ENCODE measurements at places on chromosomes 1 and 21. TPM values are rescaled to one million over a fixed set of nuclear protein-coding genes. Genes with fewer than 3 reads are reported as not detected.

ARID1A gene
- total RNA-seq = 128 TPM

PLEKHN1 gene
- 1.3 TPM for total RNA-seq

FMO3 gene
- total RNA-seq = not detected

UTS2 gene
- not detected for total RNA-seq

NTRK1 gene
- 1.6 TPM for total RNA-seq

ERG gene
- total RNA-seq = not detected

BARHL2 gene
- 0.23 TPM for total RNA-seq

KCNJ15 gene
- not detected for total RNA-seq

THEM5 gene
- not detected for total RNA-seq

FMOD gene
- 2.9 TPM for total RNA-seq

LGR6 gene
- 2.0 TPM for total RNA-seq

FCRL1 gene
- not detected for total RNA-seq

SMPDL3B gene
- 10.1 TPM for total RNA-seq

UQCRH gene
- 346 TPM for total RNA-seq

DNA sequence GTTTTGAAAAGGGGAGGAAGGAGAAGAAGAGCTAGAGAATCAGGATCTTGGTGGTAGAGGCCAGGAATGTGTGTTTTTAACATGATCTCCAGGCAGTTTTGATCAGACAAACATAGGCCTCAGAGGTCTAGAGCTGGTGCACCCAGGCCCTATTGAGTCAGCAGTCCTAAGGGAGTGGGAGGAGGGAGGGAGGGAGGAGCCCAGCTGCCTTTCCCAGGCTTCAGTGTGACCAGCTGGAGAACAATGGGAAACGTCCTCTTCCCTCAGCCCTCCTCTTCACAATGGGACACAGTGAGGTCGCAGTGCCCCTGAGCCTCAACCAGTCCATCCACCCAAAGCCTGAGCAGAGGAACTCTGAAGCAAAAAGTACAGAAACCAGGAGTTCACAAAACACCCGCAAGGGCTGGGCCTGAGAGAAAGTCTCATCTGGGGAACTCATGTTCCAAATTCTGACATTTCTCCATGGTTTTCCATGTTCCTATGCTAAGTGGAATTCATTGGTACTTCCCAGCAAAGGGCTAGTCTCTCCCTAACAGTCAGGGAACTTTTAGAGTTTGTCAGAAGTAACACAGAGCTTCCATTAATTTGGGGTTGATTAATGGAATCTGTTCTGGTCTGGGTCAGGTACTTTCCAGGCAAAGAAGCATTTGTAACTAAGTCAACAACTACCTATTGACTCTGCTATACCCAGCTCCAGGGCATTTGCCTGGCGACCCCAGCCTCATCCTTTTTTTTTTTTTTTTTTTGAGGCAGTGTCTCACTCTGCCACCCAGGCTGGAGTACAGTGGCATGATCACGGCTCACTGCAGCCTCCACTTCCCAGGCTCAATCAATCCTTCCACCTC lies 37.5 kb downstream of the ELAPOR1 start:
- peak; percentile 79 for DNase-seq
- no peak overlapping the region for H3K4me3 ChIP-seq
- H3K36me3 ChIP-seq = no peaks in the 10 kb centered on the region

GRCh38 chr1:74674278-74675048 lies 871 bp upstream of the ERICH3 start:
- H3K27ac ChIP-seq = no peak overlapping the region
- H3K36me3 ChIP-seq = no peaks in the 10 kb centered on the region
- H3K4me3 ChIP-seq = no peak overlapping the region
- DNase-seq = peak; percentile 63
- H3K4me1 ChIP-seq = peaks cover 4% of the 10 kb centered on the region
- peaks cover 24% of the 10 kb centered on the region for H3K27me3 ChIP-seq

- DNase-seq = no peak
- H3K36me3 ChIP-seq = no peaks in the 10 kb centered on the region
- H3K27me3 ChIP-seq = peaks cover 23% of the 10 kb centered on the region
- H3K4me3 ChIP-seq = no peak overlapping the region
- no peak overlapping the region for H3K27ac ChIP-seq
- no peaks in the 10 kb centered on the region for H3K4me1 ChIP-seq
These were observed 394.8 kb downstream of the PRDM2 start for GRCh38 chr1:14094611-14095400.

GRCh38 chr1:14958249-14959058 lies 195.1 kb upstream of the TMEM51 start:
- no peak for DNase-seq
- H3K27me3 ChIP-seq = no peaks in the 10 kb centered on the region
- H3K4me3 ChIP-seq = no peak overlapping the region

GRCh38 chr1:234262007-234262753 lies 111.1 kb upstream of the COA6 start:
- H3K4me1 ChIP-seq = peaks cover 12% of the 10 kb centered on the region
- H3K4me3 ChIP-seq = no peak overlapping the region
- H3K27ac ChIP-seq = no peak overlapping the region
- peak; percentile 57 for DNase-seq

- peak overlapping the region; percentile 91 for H3K4me3 ChIP-seq
- no peak overlapping the region for H3K27ac ChIP-seq
- no peak for DNase-seq
These were observed 579 bp upstream of the TENT5C start for GRCh38 chr1:117605164-117605773.

DNA sequence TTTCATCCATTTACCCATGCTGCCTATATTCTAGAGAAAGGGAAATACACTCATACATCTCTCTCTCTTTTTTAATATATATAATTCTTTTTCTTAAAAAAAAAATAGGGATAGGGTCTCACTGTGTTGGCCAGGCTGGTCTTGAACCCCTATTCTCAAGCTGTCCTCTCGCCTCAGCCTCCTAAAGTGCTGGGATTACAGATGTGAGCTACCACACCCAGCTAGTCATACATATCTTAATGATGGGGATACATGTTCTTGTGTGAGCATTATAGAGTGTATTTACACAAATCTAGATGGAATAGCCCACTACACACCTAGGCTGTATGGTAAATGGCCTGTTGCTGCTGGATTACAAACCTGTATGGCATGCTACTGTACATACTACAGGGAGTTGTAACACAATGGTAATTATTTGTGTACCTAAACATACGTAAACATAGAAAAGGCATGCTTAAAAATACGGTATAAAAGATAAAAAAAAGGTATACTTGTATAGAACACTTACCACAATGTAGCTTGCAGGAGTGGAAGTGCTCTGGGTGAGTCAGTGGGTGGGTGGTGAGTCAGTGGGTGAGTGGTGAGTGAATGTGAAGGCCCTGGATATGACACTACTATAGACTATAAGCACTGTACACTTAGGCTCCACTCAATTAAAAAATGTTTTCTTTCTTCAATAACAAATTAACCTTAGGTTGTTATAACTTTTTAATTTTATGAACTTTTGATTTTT lies 72.9 kb downstream of the IVNS1ABP start:
- H3K4me3 ChIP-seq = no peak overlapping the region
- H3K36me3 ChIP-seq = no peaks in the 10 kb centered on the region
- DNase-seq = no peak
- no peaks in the 10 kb centered on the region for H3K4me1 ChIP-seq
- no peaks in the 10 kb centered on the region for H3K27me3 ChIP-seq
- H3K27ac ChIP-seq = no peak overlapping the region

DNA sequence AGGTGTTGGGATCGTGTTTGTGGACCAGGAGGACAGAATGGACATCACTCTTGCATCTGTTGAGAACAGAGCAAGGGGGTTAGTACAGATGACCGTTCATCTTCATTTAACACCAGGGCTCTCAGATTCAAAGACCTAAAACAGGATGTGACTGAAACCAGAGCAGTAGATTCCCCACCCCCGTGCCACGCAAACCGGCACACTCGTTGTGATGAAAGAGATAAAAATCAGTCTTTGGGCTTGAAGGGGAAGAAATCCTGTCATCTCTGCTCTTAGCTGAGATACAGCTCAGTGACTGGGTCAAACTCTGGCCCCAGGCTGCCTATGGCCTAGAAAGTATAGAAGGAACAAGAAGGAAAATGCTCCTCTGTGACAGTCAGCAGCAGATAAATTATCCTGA lies 146.2 kb upstream of the KRTAP19-8 start:
- DNase-seq = no peak
- H3K27ac ChIP-seq = no peak overlapping the region
- H3K36me3 ChIP-seq = peaks cover 8% of the 10 kb centered on the region
- no peaks in the 10 kb centered on the region for H3K4me1 ChIP-seq
- no peaks in the 10 kb centered on the region for H3K27me3 ChIP-seq

- H3K4me1 ChIP-seq = no peaks in the 10 kb centered on the region
- H3K36me3 ChIP-seq = no peaks in the 10 kb centered on the region
- no peak for DNase-seq
- H3K27me3 ChIP-seq = no peaks in the 10 kb centered on the region
- H3K27ac ChIP-seq = peak overlapping the region; percentile 92
These were observed 34.5 kb downstream of the NTNG1 start for GRCh38 chr1:107175102-107175909.

GRCh38 chr1:222204475-222204874 lies 343.4 kb downstream of the HHIPL2 start:
- H3K4me3 ChIP-seq = no peak overlapping the region
- no peaks in the 10 kb centered on the region for H3K36me3 ChIP-seq
- H3K27me3 ChIP-seq = no peaks in the 10 kb centered on the region
- no peak overlapping the region for H3K27ac ChIP-seq
- DNase-seq = no peak

GRCh38 chr1:72524021-72524420 lies 241.7 kb upstream of the NEGR1 start:
- no peaks in the 10 kb centered on the region for H3K4me1 ChIP-seq
- no peak overlapping the region for H3K4me3 ChIP-seq
- H3K27ac ChIP-seq = no peak overlapping the region
- no peak for DNase-seq

DNA sequence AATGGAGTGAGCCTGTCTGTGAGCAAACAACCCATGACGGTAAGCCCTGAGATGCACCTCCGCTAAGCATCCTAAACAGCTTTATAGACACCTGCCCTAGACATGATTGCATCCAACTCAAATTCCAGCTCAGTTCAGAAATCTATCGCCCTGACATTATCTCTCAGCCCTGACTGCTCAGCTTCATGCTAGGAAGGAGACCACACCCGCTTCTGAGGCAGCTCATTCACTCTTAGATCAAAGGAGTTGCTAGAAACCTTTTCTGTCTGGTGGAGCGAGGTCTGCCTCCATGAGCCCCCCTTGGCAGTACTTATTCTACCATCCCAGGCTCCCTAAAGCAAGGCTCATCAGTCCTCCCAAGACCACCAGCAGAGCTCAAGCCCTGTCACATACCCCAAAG lies 17.0 kb downstream of the IL10RB start:
- H3K27me3 ChIP-seq = peaks cover 5% of the 10 kb centered on the region
- peak; percentile 24 for DNase-seq
- H3K36me3 ChIP-seq = peaks cover 7% of the 10 kb centered on the region
- no peak overlapping the region for H3K27ac ChIP-seq

DNA sequence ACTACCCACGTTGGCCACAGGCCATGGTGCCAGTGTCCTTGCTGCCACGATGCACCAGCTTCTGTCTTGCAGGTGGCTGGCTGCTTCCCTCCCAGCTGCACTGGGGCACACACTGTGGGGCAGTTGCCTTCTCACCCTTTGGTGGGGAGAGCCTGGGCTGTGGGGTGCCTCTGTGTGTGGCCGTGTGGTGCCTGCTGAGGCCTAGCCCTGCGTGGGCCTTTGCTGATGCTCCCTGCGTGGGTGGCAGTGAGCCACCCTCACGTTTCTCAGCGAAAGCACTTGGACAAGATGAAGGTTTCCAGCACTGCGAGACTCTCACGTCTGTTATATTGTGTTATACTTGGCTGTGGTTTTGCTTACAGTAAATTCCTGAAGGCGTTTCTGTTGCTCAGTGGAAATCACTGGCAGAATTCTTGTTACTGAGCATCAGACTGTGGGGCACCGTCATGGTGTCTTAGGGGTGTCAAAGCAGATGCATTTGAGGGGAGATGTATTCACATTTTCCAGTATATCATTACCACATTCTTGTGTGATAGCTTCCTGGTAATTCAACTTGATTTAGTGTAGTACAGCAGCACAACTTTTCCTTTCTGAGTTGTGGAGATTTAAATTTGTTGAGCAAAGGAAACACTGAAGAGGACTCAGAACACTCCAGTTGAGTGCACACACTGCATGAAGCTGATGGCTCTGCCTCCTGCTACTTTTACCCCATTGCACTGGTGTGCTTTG lies 124.7 kb downstream of the PCBP3 start:
- no peak overlapping the region for H3K27ac ChIP-seq
- DNase-seq = no peak
- H3K4me1 ChIP-seq = no peaks in the 10 kb centered on the region
- H3K36me3 ChIP-seq = no peaks in the 10 kb centered on the region
- no peak overlapping the region for H3K4me3 ChIP-seq
- H3K27me3 ChIP-seq = no peaks in the 10 kb centered on the region
